CD4-positive, alpha-beta T cell treated with Interleukin-2 at 100 ng/mL for 4 hours (primary cell): ENCODE measurements at places on chromosomes 2 and 18.

GRCh38 chr2:5125017-5125730 is 567.0 kb upstream of the SOX11 start:
- DNase-seq = no peak

GRCh38 chr18:35029103-35029502 is 12.1 kb upstream of the MAPRE2 start:
- no peak for DNase-seq

DNA sequence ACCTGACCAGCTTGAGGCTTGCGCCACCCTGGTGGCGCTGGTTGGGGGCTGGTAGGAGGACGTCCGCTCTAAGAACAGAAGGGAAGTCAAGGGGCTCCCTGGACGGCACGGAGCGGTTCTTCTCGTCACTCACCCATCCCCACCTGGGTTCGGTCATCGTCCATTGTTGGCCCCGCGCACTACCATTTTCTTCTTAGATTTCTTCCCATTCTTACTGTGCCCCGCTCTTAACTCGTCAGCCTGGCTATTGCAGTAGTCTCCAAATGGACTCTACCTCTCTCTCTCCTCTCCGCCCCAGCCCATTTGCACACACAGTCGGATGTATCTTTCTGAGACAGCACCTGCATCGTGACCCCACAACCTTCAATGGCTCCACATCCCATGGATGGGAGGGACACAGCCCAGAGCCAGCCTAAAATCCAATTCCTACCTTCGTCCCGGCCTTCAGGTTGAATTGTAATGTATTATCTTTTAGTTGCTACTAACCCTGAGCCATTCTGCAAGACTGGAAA is 814 bp upstream of the RAB1A start:
- DNase-seq = no peak

- DNase-seq = no peak
These were observed 11.4 kb downstream of the REG1A start for GRCh38 chr2:79131687-79132086.

- DNase-seq = no peak
These were observed 45.2 kb downstream of the ARL6IP6 start for GRCh38 chr2:152763651-152764050.
